ENCODE measurements at places on chromosomes 3 and 15.

GRCh38 chr3:58003093-58003492 lies 5.1 kb upstream of the FLNB start:
- DNase-seq, result no peak

GRCh38 chr3:139342054-139342453 lies 1.8 kb upstream of the MRPS22 start:
- DNase-seq, result no peak

- no peak for DNase-seq
Observed at GRCh38 chr3:9902372-9903237, at the start of gene IL17RE. TSS of gene IL17RE (plus strand) at chr3:9902848. CDS start at chr3:9902933, 85 bp downstream.

- no peak for DNase-seq
Observed at GRCh38 chr15:60476713-60477112, 2.2 kb downstream of the ICE2 start.

DNA sequence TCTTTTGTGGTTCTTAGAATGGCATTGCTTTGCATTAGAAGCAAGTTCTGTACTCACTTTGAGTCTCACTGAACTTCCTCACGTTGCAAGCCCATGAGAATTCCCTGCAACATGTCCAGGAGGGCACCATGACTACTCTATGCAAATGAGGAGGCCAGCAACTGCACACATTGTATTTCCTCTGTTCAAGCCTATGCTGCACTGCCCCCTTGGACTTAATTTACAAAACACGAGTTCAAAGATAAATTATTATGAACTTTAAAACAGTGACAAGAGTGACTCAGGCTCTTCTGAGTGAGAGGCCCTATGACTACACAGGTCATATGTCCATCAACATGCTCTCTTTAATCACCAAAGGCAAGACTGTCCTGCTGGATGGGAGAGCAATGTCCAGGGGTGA lies 484.2 kb upstream of the ATP11B start:
- no peak for DNase-seq

- no peak for DNase-seq
Observed at GRCh38 chr3:194245975-194246561, 105.1 kb downstream of the CPN2 start.

GRCh38 chr3:24682141-24682547 lies 187.5 kb upstream of the THRB start:
- DNase-seq, result no peak

- DNase-seq, result no peak
Observed at GRCh38 chr3:19885468-19885867, 48.5 kb downstream of the EFHB start.

GRCh38 chr3:197000211-197000610 lies 29.4 kb downstream of the MELTF start:
- no peak for DNase-seq

DNA sequence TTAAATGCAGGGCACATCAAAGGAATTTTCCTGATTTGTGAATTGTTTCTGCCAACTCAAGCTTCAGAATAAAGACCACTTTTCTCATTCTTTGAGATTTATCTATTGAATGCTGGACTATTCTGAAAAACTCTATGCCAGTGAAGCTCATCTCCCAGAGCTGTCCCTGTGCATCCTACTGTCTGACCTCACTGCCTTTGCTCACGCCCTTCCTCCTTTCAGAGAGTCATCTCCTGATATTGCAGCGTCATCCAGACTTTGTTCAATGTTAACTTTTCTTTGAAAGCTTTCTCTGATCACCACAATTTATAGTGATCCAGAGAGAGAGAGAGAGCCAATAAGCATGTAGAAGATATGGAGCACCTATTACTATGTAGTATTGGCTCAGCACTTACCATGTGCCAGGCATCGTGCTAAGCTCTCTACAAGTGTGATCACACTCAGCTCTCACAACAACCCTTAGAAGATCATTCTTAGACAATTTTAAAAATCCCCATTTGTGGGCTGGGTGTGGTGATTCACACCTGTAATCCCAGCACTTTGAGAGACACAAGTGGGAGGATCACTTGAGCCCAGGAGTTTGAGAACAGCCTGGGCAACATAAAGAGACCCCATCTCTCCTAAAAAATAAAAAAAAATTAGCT lies 30.2 kb upstream of the TLE3 start:
- no peak for DNase-seq

DNA sequence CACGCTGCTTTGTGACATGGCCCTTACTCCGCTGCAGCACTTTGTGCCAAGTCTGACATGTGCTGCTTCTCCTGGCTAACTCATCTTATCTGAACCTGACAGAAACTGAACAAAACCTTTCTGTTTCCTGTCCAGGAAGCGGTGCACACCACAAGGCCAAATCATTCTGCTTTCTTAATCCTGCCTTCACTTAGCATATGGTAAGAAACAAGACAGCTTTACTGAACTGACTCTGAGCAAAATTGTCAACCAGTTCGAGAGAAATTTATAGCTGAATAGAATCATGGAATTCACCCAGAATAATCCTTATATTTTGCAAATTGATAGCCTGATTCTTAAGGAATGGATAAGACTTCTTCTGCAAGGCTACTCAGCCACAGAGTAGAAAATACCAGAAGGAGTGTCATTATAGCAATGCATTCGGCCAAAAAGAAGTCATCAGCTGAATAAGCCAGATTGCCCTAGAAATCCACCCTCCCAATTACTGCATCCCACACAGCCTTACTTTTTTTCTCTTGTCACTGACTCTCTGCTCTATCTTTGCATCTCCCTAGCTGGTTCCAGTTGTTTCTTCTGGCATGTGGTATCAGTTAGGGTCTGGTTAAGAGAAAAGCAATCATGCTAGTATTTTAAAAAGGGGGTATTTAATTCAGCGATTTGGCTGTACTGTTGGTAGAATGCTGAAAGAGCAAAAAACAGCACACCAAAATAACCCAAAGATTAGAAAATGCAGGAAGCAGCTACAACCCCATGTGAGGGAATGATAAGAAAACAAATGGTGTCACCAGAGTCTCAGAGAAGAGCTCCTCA lies 41.6 kb upstream of the STRIT1 start:
- DNase-seq, result no peak

DNA sequence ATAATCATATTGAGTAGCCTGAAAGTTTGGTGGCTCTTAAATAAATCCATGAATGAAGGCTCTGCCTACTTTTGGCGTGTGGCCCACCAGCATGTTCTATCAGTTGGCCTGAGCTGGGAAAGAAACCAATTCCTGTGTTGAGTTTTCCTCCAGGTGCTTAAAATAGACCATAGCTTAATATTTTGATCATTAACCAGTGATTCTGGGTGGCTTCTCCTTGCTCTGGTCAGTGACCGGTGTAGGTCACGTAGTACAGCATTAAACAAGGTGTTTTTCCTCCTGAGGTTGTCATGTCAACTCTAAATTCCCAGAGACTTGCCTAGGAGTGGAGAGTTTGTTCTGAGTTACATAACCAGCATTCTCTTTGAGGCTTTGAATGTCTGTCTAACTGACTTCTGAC lies 1.3 kb downstream of the HHLA2 start:
- DNase-seq, result no peak

DNA sequence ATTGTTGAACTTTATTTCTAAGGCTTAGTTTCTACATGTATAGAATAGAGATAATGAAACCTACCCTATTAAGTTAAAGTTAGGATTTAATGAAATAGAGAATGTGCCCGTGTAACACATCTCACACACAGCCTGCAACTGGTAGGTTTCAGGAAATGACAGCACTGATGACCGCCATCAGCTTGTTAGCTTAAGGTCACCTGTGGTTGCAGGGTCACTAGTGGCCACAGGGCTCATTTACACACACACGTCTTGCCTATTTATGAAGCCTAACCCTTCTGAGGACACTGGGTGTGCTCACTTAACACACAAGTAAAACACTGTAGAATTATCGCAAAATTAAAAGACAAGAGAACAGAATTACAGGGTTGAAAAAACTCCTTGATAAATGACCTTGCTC lies 20.1 kb downstream of the CHRM5 start:
- no peak for DNase-seq

DNA sequence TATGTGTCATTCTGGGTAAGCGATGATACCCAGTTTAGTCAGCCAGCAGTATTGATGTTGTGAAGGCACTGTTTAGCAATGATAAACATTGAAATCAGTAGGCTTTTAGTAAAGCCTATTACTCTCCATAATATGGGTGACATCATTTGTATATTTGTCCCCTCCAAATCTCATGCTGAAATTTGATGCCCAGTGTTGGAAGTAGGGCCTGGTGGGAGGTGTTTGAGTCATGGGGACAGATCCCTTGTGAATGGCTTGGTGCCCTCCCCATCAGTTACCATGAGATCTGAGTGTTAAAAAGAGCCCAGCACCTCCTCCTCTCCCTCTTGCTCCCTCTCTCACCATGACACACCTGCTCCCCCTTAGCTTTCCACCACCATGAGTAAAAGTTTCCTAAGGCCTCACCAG lies 31.4 kb upstream of the FAN1 start:
- DNase-seq, result no peak

DNA sequence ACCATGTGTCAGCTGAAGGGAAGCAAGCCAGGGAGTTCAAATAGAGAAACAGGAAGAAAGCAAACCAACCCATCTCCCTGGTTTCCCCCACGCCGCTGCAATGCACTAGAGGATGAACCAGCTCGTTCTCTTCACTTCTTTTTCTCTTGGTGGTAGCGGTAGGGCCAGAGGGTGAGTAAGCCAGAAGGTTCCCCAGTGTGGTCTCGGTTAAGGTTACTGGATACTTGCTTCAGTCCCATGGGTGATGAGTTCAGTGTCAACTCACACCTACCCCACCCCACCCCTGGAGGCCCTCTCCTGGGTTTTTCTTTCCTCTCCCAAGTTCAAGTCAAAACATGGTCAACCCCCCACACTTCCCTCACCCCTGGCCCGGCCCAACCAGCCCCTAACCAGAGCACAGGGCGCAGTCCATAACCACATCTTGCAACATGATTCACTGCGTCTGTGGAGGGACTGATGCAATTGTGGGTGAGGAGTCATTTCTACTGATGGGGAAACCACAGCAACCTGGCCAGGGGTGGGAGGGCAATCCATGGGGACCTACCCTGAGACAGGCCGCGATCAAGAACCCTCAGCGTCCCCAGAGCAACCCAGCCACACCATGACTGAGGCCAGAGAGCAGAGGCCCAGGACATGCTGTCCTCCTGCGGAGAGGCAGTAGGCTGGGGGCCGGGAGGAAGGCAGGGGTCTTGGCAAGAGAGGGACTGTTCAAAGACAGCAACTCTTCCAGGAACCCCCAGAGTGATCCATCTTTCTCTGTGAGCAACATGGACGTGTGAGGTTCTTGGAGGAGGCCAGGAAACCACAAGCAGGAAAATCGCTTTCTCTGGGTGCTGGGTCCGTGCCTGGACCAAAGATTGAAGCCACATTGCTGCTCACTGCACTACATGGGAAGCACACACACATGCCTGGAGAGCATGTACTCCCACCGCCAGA lies 276.6 kb downstream of the UACA start:
- no peak for DNase-seq

GRCh38 chr3:128145279-128145678 lies 8.0 kb upstream of the EEFSEC start:
- DNase-seq, result no peak

DNA sequence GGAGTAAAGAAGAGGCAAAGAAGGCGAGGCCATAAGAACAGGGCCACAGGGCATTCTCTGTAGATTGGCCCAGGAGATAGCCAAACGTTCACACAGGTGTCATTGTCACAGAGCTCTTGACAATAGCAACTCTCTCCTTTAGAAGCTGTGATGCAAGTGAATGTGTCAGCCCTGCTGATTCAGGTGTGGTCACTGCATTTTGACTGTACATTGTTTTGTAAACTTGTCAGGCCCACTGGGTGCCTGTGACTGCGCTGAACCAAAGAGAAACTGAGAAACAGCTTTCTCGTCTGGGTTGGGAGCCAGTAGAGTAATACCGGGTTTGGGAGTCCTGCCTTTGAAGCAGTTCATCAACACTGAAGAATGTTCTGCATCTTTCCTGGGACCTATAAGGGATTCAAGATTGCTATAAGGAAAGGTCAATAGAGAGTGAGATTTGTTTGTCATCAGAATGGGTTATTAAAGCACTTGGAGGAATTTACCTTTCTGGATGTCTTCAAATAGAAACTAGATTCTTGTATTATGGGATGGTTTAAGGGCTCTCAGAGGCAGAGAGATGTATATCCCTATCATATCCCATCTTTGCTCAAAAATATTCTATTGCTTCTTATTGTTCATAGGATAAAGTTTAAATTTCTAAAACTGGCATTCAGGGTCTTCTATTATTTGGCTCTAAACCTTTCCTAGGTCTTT lies 45.4 kb downstream of the TMEM45A start:
- no peak for DNase-seq

DNA sequence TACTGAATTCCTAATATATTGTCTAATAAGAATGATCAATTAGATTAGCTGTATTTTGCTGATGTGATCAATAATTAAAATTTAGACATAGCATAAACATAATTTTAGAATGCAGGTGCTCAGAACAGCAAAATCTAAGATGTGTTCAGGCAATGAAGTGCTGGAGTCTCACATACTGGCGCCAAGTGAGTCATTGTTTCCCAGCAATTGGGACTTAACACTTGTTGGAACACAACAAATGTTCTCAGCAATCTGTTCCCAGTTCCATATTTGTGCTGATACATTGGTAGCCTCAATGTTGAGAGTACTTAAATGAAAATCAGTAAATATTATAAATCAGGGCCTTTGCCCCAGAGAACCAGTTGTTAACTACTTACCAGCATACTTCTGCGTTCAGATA lies 619.0 kb downstream of the ROBO1 start:
- DNase-seq, result no peak

DNA sequence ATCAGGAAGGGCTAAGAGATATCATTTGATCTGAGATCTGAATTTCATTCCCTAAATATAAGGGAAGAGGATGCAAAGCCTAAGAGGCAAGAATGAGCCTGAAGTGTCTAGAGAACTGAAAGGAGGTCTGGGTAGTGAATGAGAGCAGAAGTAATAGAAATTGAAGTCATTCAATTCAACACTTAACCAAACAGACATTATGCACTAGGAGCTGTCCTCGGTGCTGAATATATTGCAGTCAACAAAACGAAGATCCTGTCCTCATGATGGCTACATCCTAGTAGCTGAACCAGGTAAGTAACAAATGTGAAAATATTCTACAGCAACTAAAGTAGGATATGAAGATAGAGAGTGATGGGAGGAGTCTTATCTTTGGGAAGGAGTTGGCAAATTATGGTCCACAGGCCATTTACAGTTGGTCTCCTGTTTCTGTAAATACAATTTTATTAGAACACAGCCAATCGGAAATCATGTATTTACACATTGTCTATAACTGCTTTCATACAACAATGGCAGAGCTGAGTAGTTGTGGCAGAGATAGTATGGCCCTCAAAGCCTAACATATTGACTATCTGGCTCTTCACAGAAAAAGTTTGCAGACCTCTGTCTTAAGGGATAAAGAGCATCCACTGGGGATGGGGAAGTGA lies 192.9 kb upstream of the CADPS start:
- DNase-seq, result peak; percentile 19

DNA sequence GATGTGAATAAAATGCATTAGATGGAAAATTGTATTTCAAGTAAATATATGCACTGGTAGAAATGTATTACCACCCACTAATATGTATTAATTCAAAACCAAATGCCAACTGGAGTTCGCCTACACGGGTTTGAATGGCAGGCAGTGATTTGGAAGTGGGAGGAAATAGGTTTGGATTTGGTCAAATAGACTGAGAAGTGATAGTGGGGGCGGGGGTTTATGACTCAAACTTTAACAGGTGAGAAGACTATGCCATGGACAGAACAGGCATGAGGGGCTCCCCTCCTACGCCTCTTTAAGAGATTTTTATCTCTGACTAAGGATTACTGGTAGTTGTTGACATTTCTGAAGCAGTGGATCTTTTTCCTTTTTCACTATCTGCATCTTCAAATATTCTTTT lies 677.8 kb downstream of the NTRK3 start:
- DNase-seq, result no peak

- no peak for DNase-seq
Observed at GRCh38 chr3:43964640-43965039, 273.9 kb downstream of the ABHD5 start.

Measured in NCI-H1930 (cell line).